Astrocyte of the hippocampus (primary cell): ENCODE measurements at places on chromosomes 2 and 18.

GRCh38 chr2:49111456-49111855 lies 42.9 kb downstream of the FSHR start:
- no peak for DNase-seq

- DNase-seq: peak; percentile 0
These were observed 794.5 kb downstream of the DSC3 start for GRCh38 chr18:30248056-30248455.

DNA sequence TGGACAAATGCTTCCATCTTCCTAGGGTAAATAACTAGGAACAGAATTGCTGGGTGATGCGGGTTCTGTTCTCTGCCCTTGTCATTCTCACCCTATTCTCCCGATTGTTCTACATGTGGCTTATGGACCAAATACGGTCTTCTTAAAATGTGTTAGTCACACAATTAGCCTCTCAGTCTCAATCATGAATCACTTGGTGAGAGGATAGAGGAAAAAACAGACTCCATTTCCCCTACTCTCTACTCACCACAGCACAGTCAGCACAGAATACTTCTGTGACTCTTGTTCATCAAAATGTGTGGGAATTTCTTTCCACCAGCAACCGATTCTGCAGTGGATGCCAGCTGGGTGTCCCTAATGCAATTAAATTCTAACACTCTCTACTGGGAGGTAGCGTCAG lies 125.2 kb downstream of the SH3BP4 start:
- DNase-seq: peak; percentile 53

DNA sequence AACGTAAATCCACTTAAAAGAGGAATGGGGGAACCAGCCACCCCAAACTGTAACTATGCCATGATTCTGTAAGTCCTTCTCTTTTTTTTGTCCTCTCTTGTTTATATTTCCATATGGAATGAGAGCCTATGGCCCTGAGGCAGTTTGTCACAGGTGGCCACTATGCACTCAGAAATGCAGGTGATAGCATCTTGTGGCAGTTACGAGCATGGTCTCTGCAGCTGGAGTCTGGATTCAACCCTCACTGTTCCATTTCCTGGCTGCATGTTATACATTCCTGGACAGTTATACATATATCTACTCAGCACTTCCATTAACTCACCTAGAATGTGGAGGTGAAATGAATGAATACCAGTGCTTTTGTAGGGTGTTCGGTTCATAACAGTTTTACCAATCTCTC lies 291.5 kb upstream of the FANCL start:
- DNase-seq: no peak

DNA sequence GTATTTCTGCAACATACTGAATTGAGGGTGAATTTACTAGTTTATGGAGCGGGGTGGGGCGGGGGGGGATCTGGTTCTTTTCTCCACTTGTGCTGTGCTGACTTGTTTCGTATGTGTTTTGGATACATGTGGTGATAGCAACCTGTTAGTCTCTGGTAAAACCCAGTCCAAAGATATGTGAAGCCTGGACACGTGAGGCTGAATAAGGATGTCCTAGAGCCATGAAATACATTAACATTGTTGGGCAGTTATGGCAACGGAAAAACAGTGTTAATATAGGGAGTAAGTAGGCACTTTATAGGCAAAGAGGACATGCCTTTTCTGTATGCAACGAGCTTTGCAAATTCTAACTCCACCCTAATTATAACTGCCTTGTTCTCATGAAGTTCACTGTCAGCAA lies 42.1 kb upstream of the NEMP2 start:
- no peak for DNase-seq

DNA sequence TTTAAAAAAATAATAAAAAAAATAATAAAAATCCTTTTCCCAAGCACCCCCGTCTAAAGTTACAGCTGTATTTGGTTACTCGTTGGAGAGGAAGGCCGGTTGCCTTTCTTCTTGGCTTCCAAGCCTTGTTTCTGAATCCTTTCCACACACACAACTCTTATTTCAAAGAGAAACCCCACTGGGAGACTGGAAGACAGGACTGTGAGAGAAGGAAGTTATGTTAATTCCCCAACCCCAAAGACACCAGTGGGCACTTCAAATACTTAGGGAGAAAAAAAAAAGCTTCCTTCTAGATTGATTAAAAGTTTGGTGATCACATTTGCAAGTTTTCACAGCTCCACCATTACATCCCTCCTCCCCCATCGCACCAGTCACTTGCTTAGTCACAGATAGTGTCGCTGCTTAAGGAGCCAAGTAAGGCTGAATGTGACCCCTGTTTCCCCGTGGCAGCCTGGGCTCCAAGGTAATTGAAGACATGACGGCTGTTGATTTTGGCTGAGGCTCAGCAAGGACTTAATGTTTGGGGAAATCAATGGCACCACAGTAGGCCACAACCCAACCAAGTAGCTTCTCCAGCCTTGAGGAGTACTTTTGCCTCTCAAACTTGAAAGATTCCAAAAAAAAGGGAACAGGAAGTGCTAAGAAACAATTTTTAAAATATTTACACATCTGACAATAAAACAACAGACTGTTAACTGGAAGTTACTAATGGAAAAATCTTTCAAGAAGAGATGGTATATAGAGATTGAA lies 40.8 kb upstream of the FRZB start:
- no peak for DNase-seq

GRCh38 chr18:50377061-50377798 lies 2.4 kb downstream of the SKA1 start:
- no peak for DNase-seq

GRCh38 chr18:9914584-9915290 lies 921 bp downstream of the VAPA start:
- DNase-seq: peak; percentile 89

GRCh38 chr2:64330281-64331113 lies 123.5 kb upstream of the LGALSL start:
- DNase-seq: peak; percentile 91

- no peak for DNase-seq
These were observed 1003.2 kb upstream of the FAM98A start for GRCh38 chr2:34602262-34602661.

DNA sequence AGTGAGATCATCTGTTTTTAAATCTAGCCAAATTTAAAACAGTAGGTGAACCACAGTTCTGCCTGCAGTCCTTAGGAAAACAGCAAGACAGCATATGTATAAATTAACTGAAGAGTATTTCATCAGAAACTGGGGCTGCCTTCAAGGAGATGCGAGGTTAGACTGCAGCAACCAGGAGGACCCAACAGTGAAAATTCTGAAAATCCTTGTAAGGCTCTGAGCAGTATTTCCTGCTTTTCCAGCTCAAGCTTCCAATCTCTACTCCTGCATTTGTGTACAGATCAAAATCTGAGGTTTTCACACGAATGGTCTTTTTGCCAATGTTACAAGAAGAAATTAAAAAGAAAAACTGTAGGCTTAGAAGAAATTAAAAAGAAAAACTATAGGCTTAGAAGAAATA lies 43.7 kb downstream of the CERKL start:
- no peak for DNase-seq

DNA sequence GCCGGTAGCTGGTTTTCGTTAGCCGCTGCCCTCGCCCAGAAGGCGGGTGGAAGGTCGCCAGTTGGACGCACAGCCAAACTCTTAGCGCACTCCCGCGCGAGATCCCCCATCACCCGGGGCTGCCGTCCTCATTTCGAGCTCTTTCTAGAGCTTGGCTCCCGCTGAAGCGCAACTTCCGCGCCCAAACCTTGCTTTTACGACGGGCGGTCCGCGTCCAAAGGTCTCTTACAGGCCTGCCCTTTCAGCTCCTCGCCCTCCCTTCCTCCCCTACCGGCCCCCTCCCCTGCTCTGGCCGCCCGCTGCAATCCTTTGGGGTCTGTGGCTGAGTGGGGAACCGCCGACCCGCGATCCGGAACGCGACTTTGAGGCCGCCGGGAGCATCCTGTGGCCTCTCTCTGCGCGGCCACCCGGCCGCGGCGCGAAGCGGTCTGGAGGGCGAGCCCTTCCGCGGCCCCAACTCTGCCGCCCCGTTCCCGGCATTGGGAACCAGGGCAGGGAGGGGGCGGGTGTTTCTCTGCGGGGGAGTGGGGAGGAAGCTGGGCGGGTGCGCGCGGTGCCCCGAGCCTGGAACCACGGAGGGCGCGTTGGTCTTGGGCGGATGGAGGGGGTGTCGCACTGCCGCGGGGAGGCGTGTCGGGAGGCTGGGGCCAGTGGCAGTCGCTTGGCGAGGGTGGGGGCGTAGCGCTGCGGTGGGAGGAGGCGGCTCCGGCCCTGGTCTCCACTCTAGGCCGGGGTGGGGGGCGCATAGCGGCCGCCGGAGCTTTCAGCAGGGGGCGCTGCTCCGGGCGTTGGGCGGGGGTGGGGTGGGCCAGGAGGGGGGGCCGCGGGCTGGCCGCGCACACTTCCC lies at the start of gene GDF7:
TSS of gene GDF7 (plus strand) at position 841 of the 847 bp plus-strand sequence. CDS start 96 bp downstream, outside the sequence.
- DNase-seq: no peak

- DNase-seq: no peak
These were observed 58.7 kb downstream of the SPATS2L start for GRCh38 chr2:200365209-200365608.

DNA sequence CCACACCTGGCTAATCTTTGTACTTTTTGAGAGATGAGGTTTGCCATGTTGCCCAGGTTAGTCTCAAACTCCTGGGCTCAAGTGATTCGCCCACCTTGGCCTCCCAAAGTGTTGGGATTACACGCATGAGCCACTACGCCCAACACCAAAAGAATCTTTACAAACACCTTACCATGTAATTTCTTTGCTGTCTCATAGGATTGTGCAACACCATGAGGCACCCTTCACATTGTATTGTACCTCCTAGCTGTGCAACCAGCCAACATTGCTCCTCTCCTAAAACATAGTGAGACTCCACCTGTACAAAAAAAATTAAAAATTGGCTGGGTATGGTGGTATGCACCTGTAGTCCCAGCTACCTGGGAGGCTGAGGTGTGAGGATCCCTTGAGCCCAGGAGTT lies 3.1 kb upstream of the MFSD6 start:
- no peak for DNase-seq
